Brain microvascular endothelial cell (primary cell): ENCODE measurements at places on chromosomes 6 and 20.

DNA sequence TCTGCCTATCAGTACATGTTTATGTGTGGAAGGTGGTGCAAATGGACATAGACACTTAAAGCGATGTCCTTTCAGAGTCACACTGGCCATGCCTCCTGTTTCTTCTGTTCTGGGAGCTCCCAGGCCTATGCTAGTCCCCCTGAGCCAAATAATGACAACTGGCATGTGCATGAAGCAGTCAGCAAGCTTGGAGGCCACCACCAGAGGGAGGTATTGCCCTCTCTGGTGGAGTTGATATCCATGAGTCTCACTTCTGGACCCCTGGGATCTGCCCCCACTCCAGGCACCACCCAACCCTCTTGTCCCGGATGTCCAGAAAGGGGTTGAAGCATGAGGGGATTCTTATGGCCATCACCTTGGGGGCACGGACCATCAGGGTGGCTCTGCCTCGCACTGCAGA is 172.2 kb downstream of the AIG1 start:
- DNase-seq, result peak; percentile 19

- DNase-seq, result no peak
These were observed 102.0 kb downstream of the ERMARD start for GRCh38 chr6:169853196-169854082.

GRCh38 chr6:17365961-17366360 is 27.4 kb upstream of the CAP2 start:
- no peak for DNase-seq

DNA sequence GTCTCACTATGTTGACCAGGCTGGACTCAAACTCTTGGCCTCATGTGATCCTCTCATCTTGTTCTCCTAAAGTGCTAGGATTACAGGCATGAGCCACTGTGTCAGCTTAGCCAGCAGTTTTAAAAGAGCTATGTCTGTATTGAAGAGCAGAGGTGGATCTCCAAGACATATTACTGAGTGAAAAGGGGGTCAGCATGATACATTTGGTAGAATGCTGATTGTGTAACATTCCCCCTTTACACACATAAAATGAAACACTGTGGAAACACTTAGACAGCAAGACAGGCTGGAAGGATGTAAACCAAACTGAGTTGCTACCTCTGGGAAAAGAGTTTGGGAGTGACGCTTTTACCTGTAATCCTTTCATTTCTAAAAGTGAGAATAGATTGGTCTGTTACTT is 1.7 kb upstream of the RIPOR3 start:
- DNase-seq, result no peak

DNA sequence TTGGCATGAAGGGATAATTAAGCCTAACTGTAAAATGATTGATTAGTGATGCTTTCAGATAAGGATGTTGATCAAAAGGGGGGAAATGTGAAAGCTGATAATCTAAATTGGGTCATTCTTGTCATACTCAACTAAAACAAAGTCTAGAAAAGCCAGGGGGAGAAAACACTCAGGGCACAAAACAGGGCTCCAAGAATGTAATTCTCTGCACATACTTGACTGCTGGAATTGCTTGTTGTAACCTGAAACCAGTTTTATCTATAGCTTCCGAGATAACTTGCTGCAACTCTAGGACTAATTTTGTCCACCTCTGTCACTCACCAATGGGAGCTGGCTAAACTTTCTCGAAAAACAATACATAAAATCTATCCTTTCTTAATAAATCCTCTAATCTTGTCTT is 310.3 kb downstream of the CLVS2 start:
- no peak for DNase-seq

GRCh38 chr6:158284007-158284875 is 28.0 kb upstream of the TULP4 start:
- peak; percentile 82 for DNase-seq

- DNase-seq, result no peak
These were observed 57.7 kb upstream of the PBOV1 start for GRCh38 chr6:138275976-138276375.

DNA sequence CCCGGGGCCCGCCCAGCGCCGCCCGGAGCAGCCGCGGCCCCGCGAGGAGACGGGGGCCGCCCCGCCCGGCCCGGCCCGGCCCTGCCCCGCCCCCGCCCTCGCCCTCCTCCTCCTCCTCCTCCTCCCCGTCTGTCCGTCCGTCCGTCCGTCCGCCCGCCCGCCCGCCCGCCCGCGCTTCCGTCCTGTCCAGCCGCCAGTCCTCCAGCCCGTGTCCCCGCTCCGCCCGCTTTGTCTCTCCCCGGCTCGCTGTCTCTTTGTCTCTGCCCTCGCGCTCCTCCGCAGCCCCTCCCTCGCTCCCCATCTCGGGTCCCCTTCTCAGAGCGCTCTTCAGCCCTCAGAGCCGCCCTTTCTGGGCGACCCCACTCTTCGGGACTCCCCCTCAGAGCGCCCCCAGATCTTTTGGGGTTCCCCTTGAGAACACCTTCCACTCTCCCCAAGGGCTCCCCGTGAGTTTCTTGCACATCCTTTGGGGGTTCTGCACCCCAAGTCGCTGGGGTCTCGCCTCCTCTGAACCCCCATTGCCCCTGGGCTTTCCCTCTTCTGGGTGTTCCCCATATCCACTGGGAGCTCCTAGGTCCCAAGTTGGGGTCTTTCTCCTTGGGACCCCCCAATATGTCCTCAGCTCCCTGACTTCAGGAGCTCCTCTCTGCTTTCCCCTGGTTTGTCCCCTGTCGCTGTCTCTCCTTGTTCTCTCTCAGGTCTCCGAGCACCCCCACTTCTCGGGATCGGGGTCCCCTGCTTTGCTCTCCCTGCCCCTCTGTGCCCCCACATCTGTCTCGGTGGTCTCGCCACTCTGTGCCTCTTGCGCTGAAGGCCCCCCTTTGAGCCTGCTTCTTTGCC is 79.5 kb upstream of the MYL9 start:
- DNase-seq, result peak; percentile 38

DNA sequence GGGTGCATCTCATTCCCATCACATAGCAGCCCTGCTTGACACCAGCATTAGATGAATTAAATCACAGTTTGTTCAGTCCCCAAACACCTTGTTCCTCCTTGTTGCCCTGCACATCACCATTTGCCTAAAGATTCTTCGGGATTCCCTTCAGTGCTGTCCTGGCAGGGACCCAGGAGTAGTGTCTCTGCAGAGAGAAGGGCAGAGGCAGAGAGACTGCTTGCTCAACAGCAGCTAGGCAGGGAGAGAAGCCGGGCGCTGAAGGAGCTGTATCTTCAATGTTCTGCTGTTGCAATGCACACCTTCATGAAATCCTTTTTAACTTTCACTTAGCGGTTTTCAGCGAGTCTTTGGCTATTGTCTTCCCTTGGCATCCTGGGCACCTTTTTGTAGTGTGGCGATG is 362.9 kb downstream of the FARS2 start:
- DNase-seq, result no peak

DNA sequence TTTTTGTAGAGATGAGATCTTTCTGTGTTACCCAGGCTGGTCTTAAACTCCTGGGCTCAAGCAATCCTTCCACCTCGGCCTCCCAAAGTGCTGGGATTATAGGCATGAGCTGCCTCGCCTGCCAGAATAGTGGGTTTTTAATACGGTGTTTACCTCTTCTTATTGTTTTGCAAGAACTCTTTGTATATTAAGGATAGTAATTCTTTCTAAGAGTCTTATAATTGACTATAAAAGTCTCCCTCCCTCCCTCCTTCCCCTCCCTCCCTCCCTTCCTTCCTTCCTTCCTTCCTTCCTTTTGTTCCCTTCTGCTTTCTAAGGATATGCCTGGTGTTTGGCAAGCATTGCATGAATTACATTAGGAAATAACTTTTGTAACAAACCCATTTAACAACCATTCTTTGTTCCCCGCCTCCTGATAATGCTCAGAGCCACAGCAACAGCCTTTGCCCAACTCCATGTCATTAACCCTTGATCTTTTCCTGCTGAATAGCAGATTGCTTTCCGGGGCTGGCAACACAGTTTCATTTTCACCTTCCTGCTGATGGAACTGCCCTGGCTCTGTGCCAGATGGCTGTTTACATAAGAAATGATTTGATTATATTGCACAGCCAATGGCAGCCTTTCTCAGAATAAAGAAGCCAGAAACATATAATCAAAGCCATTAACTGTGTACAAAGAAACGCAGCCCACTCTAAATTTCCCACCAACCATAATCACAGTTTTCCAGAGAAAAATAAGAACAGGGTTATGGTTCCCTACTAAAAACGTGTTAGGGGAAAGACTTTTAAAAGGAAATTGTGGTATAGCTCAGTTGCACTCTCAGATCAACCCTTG is 143.7 kb upstream of the PTPN1 start:
- DNase-seq, result peak; percentile 40

- no peak for DNase-seq
These were observed 30.6 kb downstream of the SPINT4 start for GRCh38 chr20:45752746-45753145.

- no peak for DNase-seq
These were observed 2.9 kb upstream of the SOD2 start for GRCh38 chr6:159695984-159696383.

DNA sequence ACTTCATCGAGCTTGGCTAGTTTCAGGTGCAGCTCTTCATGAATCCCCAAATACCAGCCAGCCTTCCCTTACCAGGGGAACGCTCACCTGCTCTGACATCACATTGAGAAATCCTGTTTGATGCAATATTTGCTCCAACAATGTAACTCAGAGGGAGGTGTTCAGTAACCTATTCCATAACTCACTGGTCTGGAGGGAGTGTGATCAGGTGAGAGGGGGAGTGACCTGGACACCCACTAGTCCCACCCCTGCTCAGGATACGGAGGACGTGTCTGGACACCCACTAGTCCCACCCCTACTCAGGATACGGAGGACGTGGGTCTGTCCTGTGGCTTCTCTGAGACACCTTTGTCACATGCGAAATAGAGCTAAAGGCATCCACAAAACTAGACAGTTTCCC is 70.3 kb downstream of the HUS1B start:
- no peak for DNase-seq

- no peak for DNase-seq
These were observed 60.6 kb downstream of the ANKS1A start for GRCh38 chr6:34949636-34950035.

DNA sequence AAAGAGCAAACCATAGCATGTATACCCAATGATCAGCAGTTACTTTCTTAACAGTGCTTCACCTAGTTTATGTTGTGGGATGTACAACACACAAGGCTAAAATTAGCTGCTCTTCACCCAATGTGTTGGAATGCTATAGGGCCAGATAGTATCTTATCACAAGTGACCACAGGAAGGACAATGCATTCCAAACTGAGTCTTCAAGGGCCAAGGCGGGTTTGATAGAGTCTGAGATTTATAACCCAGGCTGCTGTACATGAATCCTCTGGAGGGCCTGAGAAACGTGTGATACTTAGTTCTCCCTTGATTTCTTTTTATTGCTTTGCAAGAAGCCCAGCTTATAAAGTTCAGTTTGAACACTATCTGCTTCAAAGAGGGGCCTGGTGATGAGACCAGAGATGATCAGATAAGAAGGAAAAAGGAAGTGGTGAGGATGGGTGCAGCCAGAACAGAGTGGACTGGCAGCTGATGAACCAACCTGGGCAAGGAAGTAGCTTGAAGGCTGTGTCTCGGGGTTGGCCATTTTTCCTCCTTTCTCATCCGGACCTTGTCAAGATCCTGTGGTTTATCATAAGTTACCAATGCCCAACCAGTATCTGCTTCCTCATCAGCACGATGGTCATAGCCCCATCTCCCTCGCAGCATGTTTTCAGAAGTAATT is 62.2 kb upstream of the BMP2 start:
- peak; percentile 67 for DNase-seq
